Right cardiac atrium (tissue), 5 donors: ENCODE measurements at places on chromosomes 7 and 10. TPM values are rescaled to one million over a fixed set of nuclear protein-coding genes. Genes with fewer than 3 reads are reported as not detected.

DNA sequence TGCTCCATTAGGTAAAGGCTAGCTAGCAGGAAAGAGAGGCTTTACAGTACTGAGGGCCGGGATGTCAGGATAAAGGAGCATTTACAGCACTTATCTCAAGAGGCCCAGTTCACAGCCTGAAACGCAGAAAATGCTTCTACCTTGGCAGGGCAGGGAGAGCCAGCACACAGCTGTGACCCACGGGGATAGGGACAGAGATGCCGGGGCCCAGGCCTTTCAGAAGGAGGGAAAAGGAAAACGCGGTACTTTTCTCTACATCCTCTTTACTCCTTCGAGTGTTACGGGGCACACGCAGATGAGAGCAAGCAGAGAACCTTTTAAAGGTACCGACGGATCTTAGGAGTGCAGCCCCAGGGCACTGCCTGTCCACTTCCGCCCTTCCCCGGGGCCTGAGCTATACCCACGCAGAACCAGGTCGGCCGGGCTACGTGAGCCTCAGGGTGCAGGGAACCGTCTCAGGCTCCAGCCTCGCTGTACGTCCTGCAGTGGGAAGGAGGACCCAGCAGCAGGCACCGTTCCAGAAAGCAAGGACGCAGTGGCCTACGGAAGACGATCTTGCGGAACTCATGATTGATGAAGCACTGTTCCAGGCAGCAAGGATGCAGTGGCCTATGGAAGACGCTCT is 232.3 kb downstream of the ELFN1 start:
- peak; percentile 22 for DNase-seq

DNA sequence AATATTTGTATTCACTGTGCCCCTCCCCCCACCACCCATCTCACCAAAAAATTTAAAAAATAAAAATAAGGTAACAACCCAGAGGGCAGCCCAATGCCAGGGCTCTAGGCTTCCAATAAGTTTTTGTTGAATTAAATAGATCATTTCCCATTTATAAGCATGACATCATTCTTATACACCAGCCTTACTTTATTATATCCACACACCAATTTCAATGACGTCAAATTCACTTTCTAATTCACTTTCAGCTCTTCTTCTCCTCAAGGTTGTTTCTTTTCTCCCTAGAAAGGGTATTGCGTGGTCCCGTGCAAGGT is 1.2 kb upstream of the DKK1 start:
- DNase-seq, result no peak

- DNase-seq, result no peak
These were observed 125.1 kb upstream of the NOBOX start for GRCh38 chr7:144528536-144529045.

GRCh38 chr7:123690550-123690949 is 34.9 kb downstream of the LMOD2 start:
- no peak for DNase-seq

GRCh38 chr7:147013825-147014224 is 897.2 kb downstream of the CNTNAP2 start:
- DNase-seq, result no peak

Gene NANOS1
- 2.1 TPM for total RNA-seq

DNA sequence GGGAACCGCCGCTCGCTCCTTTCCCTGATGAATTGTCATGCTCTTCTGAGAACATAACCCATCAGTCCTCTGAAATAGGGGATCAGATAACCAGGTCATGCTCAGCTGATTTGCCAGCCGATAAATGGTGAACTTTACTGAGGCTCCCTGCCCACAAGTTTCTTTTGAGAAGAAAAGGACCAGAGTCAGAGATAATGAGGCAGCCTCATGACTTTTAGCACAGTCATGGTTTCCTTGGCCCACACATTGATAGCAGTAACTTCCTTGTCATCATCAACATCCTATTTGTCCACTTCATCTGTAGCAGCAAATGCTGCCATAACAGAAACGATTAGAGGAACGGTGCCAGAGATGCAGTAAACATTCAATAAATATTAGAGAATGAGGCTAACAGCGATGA is 509.0 kb downstream of the GATA3 start:
- DNase-seq, result no peak
